HuH-7 (cell line): ENCODE measurements at places on chromosomes 7 and 10.

DNA sequence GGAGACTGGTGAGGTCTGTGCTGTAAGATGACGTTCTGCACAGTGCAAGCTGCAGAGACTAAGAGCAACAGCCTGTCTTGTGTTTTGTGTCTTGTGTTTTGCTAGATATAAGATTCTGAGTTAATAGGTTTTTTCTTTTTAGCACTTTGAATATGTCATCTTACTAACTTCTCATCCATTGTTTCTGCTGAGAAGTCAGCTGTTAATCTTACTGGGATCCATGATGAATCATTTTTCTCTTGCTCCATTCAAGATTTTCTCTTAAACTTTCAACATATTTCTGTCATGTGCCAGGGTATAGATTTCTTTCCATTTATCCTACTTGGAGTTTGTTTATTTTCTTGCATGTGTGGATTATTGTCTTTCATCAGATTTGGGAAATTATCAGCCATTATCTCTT lies 290.3 kb downstream of the CELF2 start:
- no peak for DNase-seq

DNA sequence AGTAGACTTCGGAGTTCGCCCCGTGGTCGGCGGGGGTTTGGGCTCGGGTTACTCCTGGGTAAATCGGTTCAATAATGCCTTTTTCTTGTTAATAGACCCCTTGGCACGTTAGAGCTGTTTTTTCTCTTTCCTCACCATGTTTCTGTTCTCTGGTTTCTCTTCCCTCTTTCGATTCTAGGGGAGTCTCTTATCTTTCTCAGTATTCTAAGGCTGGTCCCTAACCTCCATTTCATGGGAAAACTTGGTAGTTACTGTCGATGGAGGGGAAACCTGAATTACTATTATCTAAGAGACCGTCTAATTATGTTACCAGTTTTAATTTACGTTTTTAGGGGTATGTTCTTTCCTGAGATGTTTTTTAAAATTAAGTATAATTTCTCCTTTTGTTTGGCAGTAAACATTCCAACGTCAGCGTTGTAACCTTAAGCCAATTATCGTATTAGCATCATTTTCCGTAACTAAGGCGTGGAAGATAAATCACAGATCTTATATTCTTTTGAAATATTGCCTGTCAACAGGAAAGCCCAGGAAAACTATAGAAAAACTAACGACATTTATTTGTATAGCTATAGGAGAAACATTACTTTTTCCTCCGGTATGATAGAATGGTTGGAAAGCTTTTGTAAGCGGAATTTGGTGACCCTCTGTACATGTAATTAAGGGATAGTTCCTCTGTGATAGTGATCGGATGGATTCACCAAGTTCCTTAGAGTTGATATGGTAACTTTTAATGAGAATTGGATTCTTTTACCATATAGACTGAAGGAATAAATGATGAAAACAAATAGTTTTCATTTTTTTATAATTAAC lies 847 bp downstream of the BTAF1 start:
- no peak for DNase-seq

GRCh38 chr7:129512192-129512591 lies 9.9 kb downstream of the SMKR1 start:
- DNase-seq = no peak

GRCh38 chr7:150365673-150366398 lies 2.8 kb upstream of the REPIN1 start:
- DNase-seq = no peak

DNA sequence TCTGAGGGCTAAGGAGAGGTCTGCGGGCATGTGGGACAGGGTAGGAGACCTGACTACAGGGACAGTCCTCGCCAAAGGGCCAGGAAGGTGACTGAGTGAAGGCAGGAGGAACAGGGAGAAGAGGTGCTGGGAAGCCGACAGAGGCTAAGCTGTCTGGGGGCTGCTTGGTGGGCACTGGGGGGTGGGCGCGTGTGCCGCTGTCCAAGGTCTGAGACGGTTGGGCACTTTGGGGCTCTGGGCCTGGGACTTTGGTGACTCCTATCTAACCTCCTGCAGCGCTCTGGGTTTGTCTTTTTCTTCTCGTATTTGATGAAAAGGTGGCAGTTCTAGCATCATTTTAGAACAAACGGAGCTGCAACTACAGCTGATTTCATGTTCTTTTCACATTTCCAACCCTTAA lies 141.5 kb downstream of the C10orf105 start:
- no peak for DNase-seq

- DNase-seq = no peak
Measured at GRCh38 chr10:61953183-61953582, 51.7 kb downstream of the ARID5B start.

DNA sequence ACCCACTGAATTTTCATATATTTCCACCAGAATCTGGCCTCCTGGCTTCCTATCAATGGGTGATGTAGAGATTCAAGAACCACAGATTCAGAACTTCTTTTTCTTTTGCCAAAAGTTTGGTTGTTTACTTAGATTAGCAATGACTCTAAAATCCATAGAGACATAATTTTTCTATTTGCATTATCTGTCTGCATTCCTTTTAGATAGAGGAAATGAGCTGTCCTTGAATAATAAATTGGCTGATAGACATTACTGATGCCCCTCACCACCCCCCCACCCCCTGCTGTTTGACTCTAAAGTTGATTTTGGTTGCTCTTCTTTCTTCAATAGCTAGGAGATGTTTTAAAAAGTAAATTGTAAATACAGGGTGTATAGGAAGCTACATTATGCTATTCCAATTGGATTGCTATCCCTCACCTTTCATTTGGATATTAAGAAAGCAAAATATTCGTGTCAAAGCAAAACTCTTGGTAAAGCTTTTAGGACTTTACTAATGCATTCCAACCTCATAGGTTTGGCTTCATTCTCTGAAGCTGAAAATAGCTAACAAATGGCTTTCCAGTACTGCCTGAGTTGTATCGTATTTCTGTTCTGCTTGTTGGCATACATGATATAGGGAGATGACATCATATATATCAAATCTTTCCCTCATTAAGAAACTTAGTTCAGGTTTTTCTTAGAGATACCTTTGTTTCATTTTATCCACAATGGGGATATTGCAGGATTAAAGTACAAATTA lies 606.0 kb downstream of the ARL4A start:
- no peak for DNase-seq

- DNase-seq = no peak
Measured at GRCh38 chr7:359766-360361, 69.9 kb downstream of the FOXL3 start.

- no peak for DNase-seq
Measured at GRCh38 chr7:114825423-114825951, 96.4 kb upstream of the MDFIC start.

- no peak for DNase-seq
Measured at GRCh38 chr10:88618496-88618895, 31.9 kb downstream of the LIPJ start.
